ENCODE measurements at places on chromosomes 7 and 10.

- no peak for DNase-seq
These were observed 380.7 kb upstream of the PFKP start for GRCh38 chr10:2686691-2687090.

DNA sequence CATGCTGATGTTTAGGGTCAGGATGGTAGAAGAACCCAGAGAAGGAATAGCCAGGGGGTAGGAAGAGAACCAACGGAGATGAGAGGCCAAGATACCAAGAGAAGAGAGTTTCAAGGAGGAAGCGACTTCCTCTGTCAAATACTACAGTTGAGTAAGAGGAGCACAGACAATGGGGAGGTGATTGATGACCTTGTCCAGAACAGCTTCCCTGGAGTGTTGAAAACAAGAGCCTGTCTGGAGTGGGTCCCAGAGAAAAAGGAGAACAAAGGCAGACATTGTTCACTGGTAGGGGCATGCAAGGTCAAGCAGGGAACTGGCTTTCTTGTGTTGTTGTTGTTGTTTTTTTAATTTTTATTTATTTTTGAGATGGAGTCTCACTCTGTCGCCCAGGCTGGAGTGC lies 9.6 kb upstream of the TRIM56 start:
- DNase-seq = no peak

GRCh38 chr7:112064627-112065385 lies 141.4 kb downstream of the DOCK4 start:
- DNase-seq = no peak

- DNase-seq = no peak
These were observed 23.4 kb downstream of the COX15 start for GRCh38 chr10:99708428-99709012.

DNA sequence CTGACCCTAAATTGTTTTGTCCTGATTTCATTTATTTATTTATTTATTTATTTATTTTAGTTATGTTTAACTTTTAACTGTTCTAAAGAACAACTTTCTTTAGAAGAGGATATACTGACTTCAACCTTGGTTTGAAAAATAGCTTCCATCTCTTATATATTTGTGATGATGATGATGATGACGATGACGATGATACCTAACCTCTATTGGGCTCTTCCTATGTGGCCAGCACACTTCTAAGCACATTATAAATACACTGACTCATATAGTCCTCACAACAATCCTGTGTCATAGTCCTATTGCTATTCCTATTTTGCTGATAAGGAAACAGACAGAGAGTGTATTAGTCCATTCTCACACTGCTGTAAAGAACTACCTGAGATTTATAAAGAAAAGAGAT lies 162.9 kb upstream of the KIAA1217 start:
- DNase-seq = no peak

DNA sequence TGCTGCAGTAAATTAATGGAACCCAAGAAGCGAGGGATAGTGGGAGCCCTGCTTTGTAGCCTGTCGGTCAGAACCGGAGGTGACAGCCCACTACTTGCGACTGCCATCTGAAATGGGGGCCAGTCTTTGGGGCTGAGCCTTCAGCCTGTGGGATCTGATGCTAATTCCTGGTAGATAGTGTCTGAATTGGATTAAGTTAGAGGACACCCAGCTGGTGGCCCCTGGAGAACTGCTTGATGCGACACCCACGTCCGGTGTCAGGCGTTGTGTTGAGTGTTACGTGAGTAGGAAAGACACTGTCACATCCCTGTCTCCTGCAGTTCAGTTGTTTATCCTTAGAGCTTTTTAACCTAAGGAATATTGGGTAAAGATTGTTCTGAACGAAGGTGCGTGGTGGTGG lies 5.0 kb downstream of the EIF3B start:
- no peak for DNase-seq

Measured in colonic mucosa (tissue), 4 donors.